ENCODE measurements at places on chromosomes 3 and 15.
A peak's percentile ranks its signal among the peaks of the same experiment; 100 is the strongest.

DNA sequence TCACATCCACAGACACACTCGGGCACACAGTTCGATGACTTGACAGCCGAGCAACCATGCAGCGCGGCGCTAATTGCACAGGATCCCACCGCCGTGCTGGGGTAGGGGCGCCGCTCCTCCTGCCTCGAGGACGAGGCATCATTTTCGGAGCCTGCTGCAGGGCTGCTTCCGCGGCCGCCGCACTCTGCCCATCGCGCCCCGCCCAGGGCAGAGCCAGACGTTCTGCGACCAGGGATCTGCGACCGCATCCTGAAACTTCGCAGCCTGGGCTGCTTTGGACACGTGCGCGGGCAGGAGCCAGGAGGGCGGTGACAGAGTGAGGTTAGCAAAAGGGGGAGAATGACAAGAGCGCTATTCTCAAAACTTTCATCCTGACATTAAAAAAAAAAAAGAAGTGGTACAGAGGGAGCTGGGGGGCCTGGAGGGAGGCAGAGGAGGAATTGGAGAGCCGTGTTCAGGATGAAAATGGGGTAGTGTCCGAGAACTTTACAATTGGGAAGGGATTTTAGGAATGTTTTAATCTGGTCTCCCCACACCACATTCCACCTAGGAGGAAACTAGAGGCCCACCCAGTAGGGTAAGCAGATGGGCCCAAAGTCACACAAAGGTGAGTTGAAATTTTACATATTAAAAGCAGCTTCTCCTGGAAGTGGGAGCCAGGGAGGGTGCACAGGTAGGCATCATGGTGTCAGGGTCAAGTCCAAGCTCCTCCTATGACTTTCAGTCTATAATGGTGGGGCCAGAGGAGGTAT is 15.9 kb downstream of the IGDCC3 start:
- DNase-seq: no peak

DNA sequence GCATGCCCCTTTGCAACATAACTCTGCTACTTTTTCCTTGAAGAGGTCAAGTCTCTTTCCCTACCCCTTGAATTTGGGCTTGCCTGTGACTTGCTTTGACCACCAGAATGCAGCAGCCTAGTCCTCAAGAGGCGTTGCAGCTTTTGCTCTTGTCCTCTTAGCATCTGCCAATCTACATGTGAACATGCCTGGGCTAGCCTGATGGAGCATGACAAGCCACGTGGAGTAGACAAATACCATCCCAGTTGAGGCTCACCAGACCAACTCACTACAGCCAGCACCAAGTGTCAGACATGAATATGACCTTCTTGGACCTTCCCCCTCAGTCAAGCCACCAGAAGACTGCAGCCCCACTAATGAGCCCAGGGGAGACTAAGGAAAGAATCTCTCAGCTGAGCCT is 32.9 kb downstream of the AMOTL2 start:
- DNase-seq: no peak

DNA sequence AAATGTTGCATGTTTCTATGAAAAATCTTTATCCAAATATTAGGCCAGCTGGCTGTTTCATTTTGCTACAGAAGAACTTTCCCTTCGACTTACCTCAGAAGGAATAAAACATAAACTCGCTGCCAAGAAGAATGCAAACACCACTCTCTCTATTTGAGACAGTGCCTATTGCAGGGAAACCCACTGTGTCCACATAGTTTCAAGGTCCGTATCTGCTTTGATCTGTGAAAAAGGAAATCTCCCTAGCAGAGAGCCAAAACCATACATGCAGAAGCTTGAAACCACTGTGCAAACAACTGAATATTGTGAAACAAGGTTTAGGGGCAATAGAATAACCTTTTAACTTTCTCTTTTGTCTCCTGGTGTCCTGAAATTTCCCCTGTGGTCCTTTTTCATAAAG is 35.0 kb upstream of the CAPN7 start:
- no peak for DNase-seq

GRCh38 chr15:74402873-74403587 is 30.7 kb downstream of the SEMA7A start:
- peak; percentile 58 for DNase-seq

DNA sequence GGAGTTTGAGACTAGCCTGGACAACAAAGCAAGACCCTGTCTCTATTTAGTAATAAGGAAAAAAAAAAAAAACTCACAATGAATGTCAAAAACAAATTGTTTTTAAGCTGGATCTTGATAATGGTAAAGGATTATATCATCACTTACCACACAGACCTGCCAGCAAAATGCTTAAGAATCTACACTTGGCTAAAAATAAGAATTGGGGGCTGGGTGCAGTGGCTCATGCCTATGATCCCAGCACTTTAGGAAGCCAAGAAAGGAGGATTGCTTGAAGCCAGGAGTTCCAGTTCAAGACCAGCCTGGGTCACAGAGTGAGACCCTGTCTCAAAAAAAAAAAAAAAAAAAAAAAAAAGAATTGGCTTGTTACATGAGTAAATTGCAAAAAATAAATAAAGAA is 31.0 kb downstream of the ACAP2 start:
- no peak for DNase-seq

GRCh38 chr3:58260733-58261132 is 23.1 kb downstream of the ABHD6 start:
- no peak for DNase-seq

- DNase-seq: no peak
Measured at GRCh38 chr3:119413603-119414280, 49.7 kb downstream of the TMEM39A start.

- peak; percentile 22 for DNase-seq
Measured at GRCh38 chr3:183085634-183086390, 13.5 kb downstream of the MCCC1 start.

DNA sequence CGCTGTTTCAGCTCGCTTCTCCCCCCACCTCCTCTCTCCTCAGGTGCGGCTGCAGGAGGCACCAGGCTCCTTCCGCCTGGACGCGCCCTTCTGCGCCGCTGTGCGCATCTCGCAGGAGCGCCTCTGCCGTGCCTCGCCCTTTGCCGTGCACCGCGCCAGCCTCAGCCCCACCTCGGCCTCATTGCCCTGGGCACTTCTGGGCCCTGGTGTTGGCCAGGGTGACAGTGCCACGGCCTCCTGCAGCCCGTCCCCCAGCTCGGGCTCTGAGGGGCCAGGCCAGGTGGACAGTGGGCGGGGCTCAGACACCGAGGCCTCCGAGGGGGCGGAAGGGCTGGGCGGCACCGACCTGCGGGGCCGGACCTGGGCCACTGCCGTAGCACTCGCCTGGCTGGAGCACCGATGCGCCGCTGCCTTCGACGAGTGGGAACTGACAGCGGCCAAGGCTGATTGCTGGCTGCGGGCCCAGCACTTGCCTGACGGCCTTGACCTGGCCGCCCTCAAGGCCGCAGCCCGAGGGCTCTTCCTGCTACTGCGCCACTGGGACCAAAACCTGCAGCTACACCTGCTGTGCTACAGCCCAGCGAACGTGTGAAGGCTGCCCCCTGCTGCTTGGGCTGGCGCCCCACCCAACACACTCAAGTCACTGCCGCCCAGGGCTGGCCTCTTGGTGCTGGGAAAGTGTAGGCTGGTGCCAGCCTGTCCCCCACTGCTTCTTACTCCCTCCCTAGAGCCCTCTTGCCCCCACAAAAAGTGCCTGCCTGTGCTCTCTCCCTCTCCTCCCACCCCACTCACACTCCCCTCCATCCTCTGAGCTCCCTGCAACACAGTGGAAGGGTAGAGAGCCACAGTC is 7.1 kb downstream of the ALG3 start:
- DNase-seq: no peak

DNA sequence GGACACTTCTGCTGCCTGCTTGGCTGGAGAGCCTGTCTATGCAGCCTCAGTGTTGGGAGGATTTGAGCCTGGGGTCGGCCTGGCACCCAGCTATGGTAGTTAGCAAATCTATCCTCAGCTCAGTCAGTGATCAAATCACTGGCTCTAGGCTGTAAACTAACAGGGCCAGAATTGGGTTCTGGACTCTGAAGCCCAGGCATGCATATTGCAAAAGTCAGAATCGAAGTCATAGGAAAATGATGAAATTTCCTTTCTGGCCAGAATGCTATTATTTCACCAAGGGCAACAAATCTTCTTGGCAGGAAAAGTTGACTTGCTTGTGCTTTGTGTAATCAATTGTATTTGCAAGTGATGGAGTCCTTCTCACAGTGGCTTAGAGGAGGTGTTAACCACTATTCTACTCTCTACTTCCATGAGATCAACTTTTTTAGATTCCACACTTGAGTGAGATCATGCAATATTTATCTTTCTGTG is 482.6 kb upstream of the TPRG1 start:
- DNase-seq: no peak

- DNase-seq: no peak
Measured at GRCh38 chr3:146100825-146101444, 60.0 kb downstream of the PLOD2 start.

DNA sequence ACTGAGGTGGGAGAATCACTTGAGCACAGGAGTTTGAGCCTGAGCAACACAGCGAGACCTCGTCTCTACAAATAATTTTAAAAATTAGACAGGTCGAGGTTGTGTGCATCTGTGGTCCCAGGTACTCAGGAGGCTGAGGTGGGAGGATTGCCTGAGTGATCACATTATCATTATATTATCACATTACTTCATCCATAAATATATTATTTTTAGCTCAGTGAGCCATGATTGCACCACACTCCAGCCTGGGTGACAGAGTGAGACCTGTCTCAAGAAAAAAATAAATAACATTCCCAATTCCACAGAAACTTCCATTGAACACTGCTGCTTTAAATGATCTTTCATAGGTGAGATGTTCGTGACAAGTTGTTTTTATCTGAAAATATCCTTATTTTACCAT is 21.8 kb downstream of the GABPB1 start:
- DNase-seq: no peak

DNA sequence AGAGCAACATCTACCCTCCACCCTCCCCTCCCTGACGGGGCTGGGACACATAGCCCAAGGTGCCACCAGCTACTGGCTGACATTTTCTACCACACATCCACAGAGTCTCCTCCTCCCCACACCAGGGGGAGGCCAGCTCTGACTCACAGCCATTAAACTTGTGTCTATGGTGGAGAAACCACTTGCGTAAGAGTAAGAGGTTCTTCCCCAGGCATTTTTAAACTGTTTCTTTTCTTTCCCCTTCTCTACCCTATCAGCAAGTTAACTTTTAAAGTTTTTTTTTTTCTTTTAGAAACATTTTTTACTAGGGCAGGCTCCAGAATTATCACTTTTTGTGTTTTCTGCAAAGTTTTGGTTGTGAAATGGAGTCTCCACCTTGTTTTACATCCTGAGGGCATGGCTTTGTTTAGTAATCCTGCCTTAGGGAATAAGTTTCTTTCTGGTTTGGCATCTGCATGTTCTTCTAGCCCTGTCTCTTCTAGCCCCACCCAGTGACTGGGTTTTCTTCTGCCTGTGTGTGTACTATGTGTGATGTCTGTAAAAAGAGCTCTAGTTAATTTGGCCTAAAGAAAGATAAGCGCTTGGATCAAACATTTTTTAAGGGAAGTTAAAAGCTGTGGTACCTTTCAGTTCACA is 148.8 kb upstream of the GADL1 start:
- no peak for DNase-seq

- no peak for DNase-seq
Measured at GRCh38 chr15:75356517-75356916, 9.7 kb downstream of the NEIL1 start.

DNA sequence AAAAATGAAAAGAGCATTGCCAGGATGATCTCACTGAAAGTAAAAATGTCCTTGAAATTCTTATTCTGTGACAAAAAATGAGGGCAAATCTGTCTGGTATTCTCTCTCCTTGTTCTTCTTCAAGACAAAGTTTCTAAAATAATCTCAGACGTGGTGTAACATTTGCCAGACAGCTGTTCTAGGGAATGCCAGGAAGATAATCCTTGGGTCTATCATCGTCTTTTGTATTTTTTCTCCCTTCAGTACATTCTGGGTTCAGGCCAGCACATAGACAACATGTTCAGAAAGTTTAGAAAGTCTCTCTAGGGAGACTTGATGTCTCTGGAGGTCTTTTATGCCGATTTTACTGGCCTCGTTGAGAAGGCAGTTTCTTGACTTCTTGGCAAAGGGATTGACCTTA is 121.2 kb upstream of the HES1 start:
- DNase-seq: no peak

- DNase-seq: peak; percentile 58
Measured at GRCh38 chr15:79184465-79184892, 93.9 kb upstream of the RASGRF1 start.

DNA sequence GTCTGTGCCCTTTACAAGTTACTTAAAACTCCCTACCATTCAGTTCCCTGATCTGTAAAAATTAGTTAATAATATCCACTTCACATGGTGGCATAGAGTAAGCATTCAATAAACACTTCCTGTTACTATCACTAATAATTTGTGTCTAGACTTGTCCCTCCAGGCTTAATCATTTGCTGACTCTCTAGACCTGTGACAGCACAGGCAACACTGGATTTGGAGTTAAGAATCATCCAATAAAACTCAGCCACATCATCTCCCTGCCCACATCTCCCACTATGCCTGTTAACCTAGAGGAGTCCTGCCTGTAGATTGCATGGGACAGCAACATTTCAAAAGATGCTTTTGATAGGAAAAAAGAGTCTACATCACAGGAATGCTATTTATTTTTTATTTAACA is 564.6 kb downstream of the MFSD1 start:
- DNase-seq: no peak

DNA sequence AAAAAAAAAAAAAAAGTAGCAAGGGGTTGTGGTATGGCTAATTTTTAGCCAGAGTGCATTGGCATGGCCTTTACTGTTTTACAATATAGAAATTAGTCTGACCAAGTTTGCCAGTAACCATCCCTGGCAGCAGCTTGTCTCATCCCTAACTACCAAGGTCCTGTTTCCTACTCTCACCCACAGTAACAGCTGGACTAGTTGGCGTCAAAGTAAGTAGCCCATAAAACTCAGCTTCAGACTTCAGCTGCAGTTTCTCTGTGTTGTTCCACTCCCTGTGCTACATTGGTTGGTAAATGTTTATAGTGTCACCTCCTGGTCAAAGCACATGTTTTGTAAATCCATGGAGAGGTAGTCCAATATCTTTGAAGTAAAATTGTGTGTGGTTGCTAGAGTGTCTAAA is 691.3 kb downstream of the ZPLD1 start:
- no peak for DNase-seq

DNA sequence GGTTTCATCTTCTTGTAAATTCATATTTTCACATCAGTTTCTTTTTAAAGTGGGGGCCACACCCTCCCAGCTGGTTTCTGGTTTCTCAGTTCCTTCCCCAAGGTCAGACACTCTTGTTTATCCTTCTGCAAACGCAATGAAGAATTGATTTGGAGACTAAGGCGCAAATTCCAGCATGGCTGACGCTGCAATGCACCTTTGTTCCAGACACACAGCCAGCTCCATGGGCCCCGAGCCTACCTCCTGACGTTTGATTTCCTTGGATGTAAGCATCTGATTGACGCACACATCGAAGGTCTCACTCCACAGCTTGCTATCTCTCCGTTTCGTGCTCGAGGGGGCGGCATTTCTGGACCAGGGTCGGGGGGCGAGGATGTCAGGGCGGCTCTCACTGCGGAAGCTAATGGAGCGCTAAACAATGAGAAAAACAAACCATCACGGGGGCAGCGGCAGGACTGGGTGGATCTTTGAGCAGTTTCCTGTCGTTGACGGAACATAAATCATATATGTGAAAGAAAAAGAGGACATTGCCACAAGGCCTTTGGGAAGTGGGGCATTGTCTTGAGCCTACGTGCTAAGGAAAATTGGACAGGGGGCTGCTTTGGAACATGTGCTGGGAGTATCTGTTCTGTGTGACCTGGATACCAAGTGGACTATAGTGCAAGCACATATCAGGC is 46.9 kb downstream of the ARHGEF3 start:
- DNase-seq: peak; percentile 39

GRCh38 chr15:34810443-34811129 is 15.2 kb upstream of the ACTC1 start:
- no peak for DNase-seq
